Smooth muscle cell of bladder (primary cell): ENCODE measurements at places on chromosomes 3 and 15. TPM values are rescaled to one million over a fixed set of nuclear protein-coding genes. Genes with fewer than 3 reads are reported as not detected.

MCF2L2 gene
- 0.14 and 0.37 TPM in 2 replicates for total RNA-seq

PCLAF gene
- 14.7 and 32.0 TPM in 2 replicates for total RNA-seq

NR2E3 gene
- 0.14 and 0.18 TPM in 2 replicates for total RNA-seq

C3orf20 gene
- total RNA-seq: under 0.01 and 0.09 TPM in 2 replicates

TMEM266 gene
- under 0.01 and 0.09 TPM in 2 replicates for total RNA-seq

EPHA3 gene
- 3.9 and 5.7 TPM in 2 replicates for total RNA-seq

MINAR1 gene
- total RNA-seq: 0.57 and 0.65 TPM in 2 replicates

CELSR3 gene
- total RNA-seq: 1.00 and 1.6 TPM in 2 replicates
